ENCODE measurements at places on chromosomes 6 and 20. TPM values are rescaled to one million over a fixed set of nuclear protein-coding genes. Genes with fewer than 3 reads are reported as not detected.

The TOX2 gene
- total RNA-seq, result 2.4 TPM

GRCh38 chr6:88626460-88626859 is 337.0 kb downstream of the RNGTT start:
- no peaks in the 10 kb centered on the region for H3K4me1 ChIP-seq
- H3K4me3 ChIP-seq, result no peak overlapping the region
- H3K36me3 ChIP-seq, result no peaks in the 10 kb centered on the region
- H3K27ac ChIP-seq, result no peak overlapping the region
- H3K27me3 ChIP-seq, result no peaks in the 10 kb centered on the region

- H3K27ac ChIP-seq, result no peak overlapping the region
- H3K4me1 ChIP-seq, result no peaks in the 10 kb centered on the region
- H3K4me3 ChIP-seq, result no peak overlapping the region
- H3K36me3 ChIP-seq, result no peaks in the 10 kb centered on the region
These were observed 654.8 kb upstream of the POU3F2 start for GRCh38 chr6:98179606-98180005.

DNA sequence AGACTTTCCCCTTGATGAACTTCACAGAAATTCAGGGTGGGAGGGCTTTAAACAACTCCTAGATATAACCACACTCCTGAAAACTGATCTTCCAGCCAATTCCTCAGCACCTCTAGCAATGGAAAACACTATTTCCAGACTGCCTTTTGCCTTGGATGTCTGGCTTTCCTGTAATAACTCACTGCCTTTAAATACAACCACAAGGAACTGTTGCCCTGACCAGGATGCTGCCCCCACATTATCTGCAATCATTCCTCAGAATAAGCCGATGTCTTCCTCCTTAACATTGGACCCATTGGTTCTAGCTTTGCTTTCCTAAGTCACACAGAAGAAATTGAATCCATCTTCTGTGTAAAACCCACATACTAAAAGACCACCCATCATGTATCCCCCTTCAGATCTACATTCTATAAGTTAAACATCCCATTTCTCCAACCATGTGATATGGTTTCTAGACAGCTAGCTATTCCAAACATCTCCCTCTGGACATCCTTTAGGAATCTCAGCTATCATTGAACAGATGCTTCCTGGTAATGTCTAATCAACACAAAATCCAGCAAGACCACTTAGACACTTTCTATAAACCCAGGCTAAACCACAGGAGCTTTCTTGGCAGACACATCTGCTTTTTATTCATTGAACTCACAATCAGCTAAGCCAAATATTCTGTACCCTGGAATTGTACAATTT is 95.9 kb upstream of the KCNQ5 start:
- H3K36me3 ChIP-seq, result no peaks in the 10 kb centered on the region
- no peaks in the 10 kb centered on the region for H3K4me1 ChIP-seq
- H3K27ac ChIP-seq, result no peak overlapping the region
- no peak for DNase-seq
- no peak overlapping the region for H3K4me3 ChIP-seq

GRCh38 chr20:15316556-15316955 is 979.1 kb upstream of the FLRT3 start:
- no peak overlapping the region for H3K27ac ChIP-seq
- H3K4me3 ChIP-seq, result no peak overlapping the region
- H3K4me1 ChIP-seq, result no peaks in the 10 kb centered on the region
- no peak for DNase-seq

Data from endodermal cell (in vitro differentiated cells).